ENCODE measurements at places on chromosomes 1 and 21.

GRCh38 chr1:224080115-224080774, 33.7 kb upstream of the FBXO28 start:
- no peak for DNase-seq

DNA sequence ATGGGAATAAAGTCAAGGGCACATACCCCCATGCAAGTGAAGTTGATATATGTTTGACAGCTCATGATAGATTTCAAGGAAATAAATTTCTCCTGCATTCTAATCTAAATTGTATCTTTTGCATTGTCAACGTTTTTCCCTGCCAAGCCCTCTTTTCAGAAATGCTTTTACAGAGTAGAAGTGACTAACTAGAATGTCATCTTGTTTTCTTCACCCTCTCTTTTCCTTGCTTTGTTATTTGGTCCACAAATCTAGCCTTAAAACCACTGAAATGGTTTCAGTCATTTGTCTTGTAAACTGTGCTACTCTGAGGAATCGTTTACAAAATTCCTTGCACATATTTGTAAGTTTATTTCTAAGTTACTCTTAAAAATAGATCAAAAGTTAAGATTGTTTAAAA, 600.8 kb upstream of the CXADR start:
- DNase-seq = no peak

- no peak for DNase-seq
Observed at GRCh38 chr1:50620680-50621329, 197.6 kb upstream of the DMRTA2 start.

- peak; percentile 61 for DNase-seq
Observed at GRCh38 chr1:58829866-58830265, 46.0 kb upstream of the JUN start.

- no peak for DNase-seq
Observed at GRCh38 chr1:214927796-214928195, 154.7 kb upstream of the KCNK2 start.

- no peak for DNase-seq
Observed at GRCh38 chr1:98947071-98947470, 57.6 kb downstream of the PLPPR5 start.

DNA sequence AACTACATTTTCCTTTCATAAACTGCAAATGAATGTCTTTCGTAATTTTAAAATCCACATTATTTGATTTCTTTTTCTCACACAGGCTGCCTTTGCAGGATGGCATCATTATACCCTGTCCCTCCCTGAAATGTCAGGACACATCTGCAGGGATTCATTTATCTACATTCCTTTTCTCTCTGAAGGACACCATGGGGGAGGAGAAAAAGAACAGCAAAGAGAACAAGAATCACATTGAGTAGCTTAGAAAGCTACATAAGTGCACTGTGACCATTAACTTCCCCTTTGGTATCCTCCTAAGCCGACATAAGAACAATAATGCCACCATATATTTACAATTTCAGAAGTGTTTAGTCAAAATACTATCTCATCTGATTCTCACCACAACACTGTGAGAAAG, 129.5 kb downstream of the PIGK start:
- no peak for DNase-seq

DNA sequence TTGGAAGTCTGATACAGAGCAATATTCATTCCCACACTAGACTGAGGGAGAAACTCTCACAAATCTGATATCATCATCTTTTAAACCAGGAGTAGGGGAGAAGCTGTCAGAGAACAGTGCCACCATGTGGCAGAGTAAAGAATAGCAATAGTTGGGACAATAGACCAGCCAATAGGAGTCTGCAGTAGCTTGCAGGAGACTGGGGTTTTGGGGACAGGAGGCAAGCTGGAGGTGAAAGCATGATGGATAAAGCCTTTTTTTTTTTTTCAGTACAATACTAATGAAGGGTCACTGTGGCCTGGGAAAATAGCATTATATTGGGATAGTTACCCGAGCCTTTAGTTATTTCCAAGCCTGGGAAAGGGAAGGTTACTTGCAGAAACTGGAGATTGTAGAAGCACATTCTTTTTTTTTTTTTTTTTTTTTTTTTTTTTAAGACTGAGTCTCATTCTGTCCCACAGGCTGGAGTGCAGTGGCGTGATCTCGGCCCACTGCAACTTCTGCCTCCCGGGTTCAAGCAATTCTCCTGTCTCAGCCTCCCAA, 120.7 kb downstream of the S1PR1 start:
- DNase-seq = peak; percentile 40

DNA sequence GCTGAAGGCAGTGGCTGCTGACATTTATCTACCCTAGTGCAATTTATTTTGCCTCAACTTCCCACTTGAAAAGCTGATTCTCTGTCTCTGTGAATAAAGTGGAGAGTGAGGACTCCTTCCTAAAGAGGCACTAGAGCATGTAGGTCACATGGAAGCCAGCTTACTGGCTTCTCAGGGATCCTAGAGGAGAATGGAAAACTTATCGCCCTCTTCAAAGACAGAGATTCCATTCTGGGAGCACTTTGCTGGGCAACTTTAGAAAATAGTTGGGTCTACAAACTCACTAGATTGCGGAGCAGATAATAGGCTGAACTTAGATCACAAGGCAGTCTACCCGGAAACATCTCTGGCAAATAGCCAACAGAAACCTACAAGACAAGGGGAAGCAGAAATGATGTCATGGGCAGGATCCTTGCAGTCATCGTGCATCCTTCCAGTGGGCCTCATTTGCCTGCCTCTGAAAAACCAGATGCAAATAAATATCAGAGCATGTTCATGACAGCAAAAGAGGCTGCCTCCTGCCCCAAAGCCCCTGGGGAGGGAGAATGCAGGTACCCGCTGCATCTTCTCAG, 104.8 kb upstream of the BARHL2 start:
- no peak for DNase-seq

GRCh38 chr21:43974791-43975468, 37.2 kb upstream of the TRAPPC10 start:
- no peak for DNase-seq

GRCh38 chr1:207898260-207898659, 12.7 kb downstream of the CD34 start:
- no peak for DNase-seq

GRCh38 chr1:177351361-177352108, 180.8 kb downstream of the BRINP2 start:
- no peak for DNase-seq

- DNase-seq = no peak
Observed at GRCh38 chr1:8213676-8214075, 104.2 kb upstream of the SLC45A1 start.

GRCh38 chr1:107963008-107963407, 2.0 kb downstream of the VAV3 start:
- no peak for DNase-seq

Measured in fibroblast of skin of left biceps (primary cell).